Activated T-cell treated with anti-CD3 and anti-CD28 coated beads for 4 hours (primary cell): ENCODE measurements at places on chromosomes 12 and 14.

GRCh38 chr14:70827347-70827746 is 18.0 kb upstream of the MAP3K9 start:
- DNase-seq = no peak

DNA sequence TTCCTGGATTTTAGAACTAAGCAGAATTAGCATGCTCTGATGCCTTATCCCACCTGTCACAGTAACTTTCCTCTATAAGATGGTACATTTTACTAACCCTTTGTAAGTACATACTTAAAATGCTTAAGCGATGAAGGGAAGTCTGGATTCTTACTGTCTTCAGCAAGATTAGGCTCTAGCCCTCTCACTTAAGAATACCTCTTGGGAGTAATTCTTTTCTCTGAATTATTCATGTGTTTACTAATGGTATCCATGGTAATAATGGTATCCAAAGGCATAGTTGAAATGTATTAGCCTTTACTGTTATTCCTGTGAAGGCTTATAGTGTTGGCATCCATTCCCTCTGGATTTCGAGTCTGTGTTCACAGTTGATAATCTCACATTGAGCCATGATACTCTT is 176.9 kb downstream of the MON2 start:
- DNase-seq = no peak

DNA sequence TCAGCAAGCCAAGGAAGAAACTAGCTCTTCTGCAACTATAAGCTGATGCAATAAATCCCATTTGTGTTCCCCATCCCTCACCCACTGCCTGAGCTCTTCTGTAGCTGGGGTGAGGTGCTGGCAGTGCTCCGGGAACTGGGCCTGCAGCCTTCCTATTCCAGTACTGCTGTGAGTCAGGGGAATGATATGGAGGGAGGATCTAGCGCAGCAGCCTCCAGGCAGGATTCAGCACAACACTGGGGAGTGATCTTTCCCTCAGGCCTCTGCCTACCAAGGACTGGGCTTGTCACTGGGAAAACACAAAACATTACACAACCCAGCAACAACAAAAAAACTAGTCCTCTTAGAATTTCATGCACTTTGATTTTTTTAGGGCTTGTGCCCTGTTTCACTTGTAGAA is 58.7 kb downstream of the ST8SIA1 start:
- no peak for DNase-seq

- DNase-seq = no peak
Observed at GRCh38 chr12:96444399-96444798, 44.2 kb upstream of the CDK17 start.

DNA sequence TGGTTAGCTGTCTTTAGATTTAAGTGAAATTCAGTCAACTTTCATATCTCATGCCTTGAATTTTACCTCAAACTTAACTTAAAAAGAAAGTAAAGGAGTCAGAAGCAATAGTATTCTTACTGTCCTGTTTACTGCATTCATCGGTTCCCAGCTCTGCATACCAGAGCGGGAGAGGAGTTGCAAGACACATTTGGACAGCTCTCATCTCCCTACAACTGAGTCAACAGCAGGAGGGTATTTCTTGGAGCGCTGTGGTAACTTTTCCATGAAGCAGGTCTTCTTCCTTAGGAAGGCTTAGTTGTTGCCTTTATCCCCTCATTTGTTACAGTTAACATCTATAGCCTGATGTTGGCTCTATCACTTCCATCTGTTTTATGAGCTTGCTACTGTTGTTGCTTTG is 65.1 kb downstream of the TRMT5 start:
- DNase-seq = no peak

DNA sequence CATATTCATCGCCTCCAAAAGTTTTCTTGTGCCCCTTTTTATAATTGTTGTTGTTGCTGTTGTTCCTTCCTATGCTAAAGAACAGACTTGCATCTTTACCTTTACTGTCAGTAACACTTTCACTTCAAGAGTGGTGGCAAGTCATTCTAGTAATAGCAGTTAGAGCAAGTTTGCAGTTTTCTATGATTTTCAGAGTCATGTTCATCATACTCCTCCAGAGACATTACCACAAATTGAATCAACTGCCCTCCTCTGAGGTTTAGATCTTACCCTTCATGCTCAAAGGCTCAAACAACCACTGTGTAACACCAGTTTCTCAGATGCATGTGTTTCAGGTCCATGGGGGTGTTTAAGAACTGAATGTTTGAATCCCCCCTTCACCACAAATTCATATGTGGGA is 763.4 kb downstream of the LRFN5 start:
- DNase-seq = no peak

- DNase-seq = no peak
Observed at GRCh38 chr14:54730156-54730961, 163.4 kb downstream of the SAMD4A start.

- DNase-seq = no peak
Observed at GRCh38 chr12:126572170-126572569, 1506.9 kb downstream of the AACS start.

DNA sequence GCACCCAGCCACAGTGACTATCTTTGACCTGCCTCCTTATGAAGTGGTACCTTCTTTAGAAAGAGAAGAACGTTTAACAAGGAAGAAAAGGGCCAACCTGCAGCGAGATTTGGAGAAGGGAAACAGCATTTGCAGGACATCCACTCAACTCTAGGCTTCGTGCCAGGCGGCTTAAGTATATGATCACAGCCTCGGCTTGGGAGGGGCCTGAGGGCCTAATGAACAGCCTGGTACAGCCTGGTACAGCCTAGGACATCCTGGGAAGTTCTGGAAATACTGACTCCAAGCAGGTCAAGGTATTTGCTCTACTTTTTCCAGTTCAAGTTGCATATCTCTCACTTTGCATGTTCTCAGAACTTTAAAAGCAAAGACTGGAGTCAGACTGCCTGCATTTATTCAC is 16.1 kb downstream of the HCAR2 start:
- DNase-seq = no peak

GRCh38 chr14:99699085-99699760 is 15.1 kb downstream of the CYP46A1 start:
- no peak for DNase-seq

DNA sequence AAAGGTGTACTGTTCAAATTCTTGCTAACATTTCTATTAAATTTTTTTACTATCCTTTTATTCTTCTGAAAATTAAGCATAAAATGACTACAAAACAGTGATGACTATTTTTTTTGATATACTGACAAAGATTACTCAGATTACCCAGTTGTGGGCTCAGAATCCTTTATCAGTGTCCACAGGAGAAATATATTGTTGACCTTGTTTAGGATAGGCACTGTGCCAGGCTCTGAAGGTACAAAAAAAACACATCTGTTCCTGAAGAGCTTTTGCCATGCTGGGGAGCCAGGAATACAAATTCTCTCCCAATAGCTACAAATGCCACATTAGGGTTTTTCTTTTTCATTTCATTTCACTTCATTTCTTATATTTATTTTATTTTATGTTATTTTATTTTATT is 26.9 kb upstream of the GCH1 start:
- DNase-seq = no peak

GRCh38 chr14:67457782-67458181 is 30.7 kb downstream of the TMEM229B start:
- no peak for DNase-seq

GRCh38 chr12:127060310-127060847 is 1206.6 kb upstream of the TMEM132C start:
- DNase-seq = no peak

GRCh38 chr12:113961921-113962710 is 4.0 kb downstream of the RBM19 start:
- DNase-seq = peak; percentile 10

DNA sequence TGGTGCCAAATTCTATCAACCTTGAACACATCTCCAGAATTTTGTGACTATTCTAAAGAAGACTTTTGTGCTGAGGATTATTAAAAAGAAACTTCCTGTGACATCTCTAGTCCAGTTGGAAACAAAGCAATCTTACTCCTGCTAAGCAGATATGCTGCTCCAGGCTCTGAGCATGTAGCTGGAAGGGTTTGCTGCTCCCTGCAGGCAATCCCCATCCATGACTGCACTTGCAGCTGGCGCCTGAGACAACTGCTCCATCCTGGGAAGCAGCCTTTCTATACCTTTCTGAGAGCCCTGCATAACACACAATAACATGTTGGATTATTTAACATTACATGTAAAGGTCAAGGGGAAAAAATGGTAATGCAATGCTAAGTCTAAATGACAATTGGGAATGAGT is 105.1 kb downstream of the NDUFA12 start:
- no peak for DNase-seq

DNA sequence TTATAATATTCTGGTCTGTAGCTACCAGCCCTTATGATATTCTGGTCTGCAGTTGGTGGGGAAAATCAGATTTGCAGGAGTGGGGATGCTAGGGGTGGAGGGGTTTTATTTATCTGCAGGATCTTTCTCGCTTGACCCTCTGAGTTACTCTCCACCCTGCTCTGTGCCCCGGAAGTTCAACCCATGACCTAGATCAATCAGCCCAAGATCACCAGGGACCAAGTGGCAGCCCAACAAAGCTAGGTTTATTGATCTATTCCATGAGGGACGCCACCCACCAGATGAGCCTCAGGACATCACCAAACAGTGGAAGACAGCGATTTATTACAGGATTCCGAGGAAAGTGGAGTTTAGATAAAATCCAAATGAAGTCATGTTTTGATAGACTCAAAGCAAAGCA is 25.8 kb upstream of the C12orf76 start:
- no peak for DNase-seq

- no peak for DNase-seq
Observed at GRCh38 chr14:55398679-55399078, 13.0 kb downstream of the ATG14 start.

GRCh38 chr12:54175200-54175963 is 13.4 kb downstream of the SMUG1 start:
- no peak for DNase-seq

DNA sequence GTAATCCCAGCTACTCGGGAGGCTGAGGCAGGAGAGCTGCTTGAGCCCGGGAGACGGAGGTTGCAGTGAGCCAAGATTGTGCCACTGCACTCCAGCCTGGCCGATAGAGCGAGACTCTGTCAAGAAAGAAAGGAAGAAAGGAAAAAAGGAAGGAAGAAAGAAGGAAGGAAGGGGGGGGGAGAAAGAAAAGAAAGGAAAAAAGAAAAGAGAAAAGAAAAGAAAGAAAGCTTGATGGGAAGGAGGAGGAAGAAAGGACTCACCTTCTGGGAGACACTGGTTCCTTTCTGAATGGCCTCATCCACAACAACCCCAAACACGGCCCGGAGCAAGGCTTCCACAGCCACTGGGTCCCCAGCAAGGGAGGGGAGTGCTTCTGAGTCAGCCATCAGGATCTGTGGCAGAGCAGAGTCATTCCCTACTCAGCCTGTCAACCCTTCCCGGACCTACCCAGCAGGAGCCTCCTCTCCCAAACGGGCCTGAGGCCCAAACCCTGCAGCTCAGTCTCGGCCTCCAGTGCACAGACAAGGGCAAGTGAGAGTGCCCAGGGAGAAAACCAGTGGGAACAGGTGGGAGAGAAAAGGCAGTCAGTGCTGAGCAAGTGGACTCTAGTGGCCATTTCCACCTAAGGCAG is 7.3 kb upstream of the ZNF740 start:
- DNase-seq = no peak

GRCh38 chr12:30100741-30101140 is 317.0 kb upstream of the TMTC1 start:
- no peak for DNase-seq

DNA sequence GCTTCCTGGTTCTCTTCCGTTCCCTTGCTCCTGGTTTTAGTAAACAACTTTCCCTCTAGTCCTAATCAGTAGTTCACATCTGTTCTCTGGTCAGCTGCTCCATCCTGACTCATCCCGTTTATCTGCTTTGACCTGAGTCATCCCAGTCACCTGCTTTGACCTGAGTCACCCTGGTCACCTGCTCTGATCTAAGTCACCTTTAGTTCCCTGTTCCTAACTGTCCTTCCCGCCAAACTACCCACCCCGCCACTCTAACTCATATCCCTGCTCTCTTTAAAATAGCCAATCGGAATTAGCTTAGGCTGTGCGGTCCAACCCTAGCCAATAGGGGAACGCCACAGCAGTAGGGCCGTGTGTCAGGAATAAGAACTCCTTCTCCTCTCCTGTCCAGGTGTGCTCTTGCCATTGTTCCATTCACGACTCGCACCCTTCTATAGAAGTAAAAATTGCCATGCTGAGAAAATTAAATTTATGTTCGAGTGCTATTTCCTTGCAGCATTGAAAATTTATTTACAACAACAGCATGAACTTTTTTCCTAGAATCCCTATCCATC is 3.1 kb upstream of the ANKRD33 start:
- no peak for DNase-seq

DNA sequence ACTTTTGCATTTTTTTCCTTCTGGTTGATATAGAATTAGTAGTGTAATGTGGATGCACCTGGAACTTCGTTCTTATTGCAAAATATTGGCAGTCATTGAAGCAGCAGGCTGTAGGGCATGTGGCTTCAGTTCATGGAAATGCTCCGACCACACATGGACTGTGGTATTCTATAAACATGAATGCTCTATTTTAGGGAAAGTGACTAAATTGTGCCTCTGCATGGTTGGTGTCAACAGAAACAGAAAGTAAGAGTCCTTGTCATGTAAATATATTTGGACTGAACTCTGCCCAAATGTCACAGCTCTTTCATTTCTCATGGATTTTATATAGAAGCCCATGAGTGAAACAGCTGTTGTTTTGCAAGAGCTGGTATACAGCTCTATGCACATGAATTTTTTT is 917.0 kb downstream of the LRFN5 start:
- DNase-seq = no peak

GRCh38 chr14:59268011-59268410 is 79.5 kb downstream of the DAAM1 start:
- no peak for DNase-seq

GRCh38 chr12:79295572-79295971 is 395.2 kb downstream of the PAWR start:
- DNase-seq = no peak

DNA sequence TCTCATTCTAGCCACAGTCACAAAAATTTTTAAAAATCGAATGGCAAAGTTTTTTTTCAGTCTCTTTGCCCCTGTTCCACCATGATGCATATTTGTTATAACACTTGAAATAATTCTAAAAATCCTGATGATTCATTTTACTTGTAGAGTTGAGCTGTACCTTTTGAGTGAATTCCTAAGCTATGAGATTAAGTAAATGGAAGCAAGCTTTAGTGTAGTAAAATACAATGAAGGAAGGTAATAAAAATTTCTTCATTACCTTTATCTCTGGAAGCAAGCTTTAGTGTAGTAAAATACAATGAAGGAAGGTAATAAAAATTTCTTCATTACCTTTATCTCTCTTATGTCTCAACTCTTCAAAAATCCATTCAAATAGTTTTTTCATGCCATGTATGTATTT is 46.1 kb downstream of the TMTC3 start:
- no peak for DNase-seq

GRCh38 chr14:79967001-79967400 is 244.3 kb downstream of the DIO2 start:
- DNase-seq = no peak

DNA sequence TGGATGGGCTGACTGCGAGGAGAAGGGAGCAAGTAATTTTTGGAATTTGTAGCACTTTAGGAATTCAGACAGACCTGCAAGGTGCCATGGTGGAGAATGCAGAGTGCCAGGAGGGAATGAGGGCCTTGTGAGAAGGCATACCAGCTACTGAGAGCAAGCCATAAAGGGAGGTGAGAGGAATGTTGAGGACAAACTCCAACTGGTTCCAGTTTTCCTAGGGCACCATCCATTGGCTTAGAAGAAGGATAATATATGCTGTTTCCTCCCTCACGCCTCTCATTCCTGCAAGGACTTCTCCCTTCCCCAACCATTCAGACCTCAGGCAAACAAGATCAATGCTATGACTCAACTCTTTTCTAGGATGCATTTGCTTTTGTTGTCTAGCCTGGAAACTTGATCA is 11.2 kb upstream of the DAAM1 start:
- no peak for DNase-seq
